ENCODE measurements at places on chromosomes 3 and 15.

DNA sequence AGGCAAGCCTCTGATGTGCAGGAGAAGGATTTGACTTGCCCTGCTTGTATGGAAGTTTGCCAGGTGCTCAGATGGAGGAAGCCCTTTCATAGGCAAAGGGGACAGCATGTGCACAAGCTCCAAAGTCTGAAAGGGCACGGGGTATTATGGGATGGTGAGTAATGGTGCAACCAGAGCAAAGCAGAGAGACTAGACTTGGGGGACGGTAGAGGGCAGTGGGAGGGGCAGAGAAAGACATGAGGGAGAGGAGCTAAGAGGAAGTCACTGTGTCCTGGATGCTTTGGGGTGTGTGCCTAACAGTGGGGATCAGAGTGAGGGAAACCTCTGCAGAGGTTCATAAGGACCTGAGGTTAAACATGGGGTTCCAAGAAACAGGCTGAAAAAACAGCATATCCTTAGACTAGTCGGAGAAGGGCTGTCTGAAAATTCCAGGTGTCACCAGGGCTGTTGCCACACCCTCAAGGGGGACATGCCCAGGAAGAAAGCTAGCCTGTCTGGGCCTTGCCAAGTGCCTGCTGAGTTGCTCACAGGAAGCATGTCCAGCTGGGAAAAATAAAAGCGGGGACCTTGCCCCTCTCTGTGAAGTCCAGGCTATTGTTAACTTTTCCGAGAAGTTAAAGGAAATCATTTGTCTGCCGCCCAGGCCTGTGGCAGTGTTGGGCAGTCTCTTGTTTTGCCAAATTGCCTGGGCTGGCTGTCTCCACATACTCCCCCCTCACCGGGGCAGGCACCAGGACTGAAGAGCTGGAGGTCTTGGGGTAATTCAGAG lies 47.1 kb downstream of the HRH1 start:
- DNase-seq, result no peak

- no peak for DNase-seq
Observed at GRCh38 chr3:150335631-150336030, 72.5 kb upstream of the TSC22D2 start.

GRCh38 chr3:182692021-182692420 lies 101.3 kb upstream of the ATP11B start:
- DNase-seq, result no peak

DNA sequence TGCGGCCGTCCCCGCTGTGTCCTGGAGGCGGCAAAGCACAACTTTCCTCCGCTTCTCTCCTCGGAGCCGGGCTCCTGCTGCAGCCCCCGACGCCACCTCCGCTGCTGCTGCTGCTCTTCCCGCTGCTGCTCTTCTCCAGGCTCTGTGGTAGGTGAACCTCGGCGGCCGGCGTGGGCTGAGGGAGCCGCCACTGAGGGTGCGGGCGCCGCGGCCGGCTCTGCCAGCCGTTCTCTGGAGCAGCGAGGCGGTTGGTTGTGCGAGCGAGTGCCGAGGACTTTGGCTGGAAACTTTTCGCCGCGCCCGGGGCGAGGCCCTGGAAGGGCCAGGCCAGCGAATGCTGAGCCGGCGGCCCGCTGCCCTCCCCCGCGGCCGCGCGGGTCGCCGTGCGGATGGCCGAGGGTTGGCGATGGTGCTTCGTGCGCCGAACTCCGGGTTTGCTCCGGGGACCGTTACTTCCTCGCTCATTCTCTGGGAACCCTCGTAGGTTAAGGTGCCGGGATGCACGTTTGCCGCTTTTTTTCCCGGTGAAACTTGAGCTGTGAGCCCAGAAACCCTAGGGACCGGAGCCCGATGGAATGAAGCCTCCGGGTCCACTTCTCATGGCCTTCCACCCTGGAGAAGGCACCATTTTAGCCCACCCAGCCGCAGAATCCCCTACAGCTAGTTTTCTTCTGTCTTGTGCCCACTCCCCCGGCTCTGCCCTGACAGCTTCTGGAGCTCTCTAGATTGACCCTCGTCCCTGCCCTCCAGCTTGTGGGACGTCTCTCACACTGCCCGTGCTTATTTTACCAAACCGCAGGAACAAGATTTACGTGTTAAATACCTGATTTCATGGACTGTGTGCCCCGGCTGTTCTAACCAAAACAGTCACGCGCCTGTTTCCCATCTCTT lies 660 bp downstream of the NECTIN3 start:
- DNase-seq, result no peak

- DNase-seq, result no peak
Observed at GRCh38 chr3:129195731-129196256, 12.1 kb upstream of the CNBP start.

DNA sequence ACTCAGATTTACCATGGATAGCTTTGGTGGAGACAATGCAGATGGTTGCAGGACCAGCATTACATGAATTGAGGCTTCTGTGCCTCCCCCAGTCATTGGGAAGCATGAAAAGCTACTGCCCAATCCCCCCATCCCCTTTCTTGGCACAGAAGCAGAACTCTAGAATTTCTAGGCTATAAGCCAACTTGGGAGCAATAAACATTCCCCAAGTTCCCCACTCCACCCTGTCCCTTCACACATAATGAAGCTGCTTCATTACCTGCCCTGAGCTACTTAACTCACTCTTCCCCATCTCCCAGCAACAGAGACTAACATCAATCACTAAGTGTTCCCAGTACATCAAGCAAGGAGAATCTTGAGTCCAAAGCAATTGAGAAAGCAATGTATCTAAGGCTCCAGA lies 164.5 kb downstream of the RORA start:
- no peak for DNase-seq

- DNase-seq, result peak; percentile 4
Observed at GRCh38 chr3:185733980-185734724, 90.7 kb downstream of the IGF2BP2 start.
